ENCODE measurements at places on chromosomes 4 and X.

DNA sequence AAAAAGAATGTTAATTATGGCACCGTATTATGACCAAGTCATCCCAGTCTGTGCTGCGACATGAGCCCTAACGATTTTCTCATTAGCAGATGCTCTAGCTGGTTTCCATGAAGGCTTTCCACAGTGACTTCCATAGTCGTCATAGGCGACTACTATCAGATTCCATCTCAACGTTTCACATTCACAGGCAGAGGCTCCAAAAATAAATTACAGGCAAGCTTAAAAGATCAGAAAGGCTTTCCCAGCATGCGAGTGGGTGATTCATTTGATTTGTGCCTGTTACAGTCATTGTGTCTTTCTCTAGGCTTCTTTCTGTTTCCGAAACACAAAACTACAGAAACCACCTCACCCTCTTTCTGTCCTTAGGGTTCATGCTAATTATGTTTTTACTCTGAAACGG lies 43.2 kb downstream of the PALLD start:
- no peak for DNase-seq

GRCh38 chr4:153771046-153771445 lies 11.2 kb upstream of the RNF175 start:
- DNase-seq, result no peak

DNA sequence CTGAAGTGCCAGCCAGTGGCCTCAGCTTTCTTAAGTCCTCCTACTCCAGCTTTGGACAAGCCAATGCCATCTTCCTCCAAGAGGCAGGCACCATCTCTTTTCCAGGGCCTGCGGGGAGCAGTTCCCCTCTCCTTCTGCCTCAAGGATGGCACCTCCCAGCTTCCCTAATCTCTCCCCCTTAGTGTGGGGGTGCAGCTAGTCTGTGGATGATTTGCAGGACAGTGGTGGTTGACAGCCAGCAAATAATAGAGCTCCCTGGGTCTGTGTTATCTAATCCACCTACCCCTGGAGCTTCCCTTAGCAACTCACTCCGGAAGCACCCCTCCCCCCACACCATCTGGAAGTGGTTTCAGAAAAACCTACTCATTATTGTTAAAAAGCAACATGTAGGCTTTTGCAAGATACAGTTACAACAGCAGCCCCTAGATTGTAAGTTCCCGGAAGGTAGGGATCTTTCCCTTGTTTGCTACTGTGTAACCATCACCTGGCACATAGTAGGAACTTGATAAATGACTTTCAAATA lies 247.1 kb downstream of the BCOR start:
- no peak for DNase-seq

GRCh38 chrX:12978205-12979025 lies 3.5 kb downstream of the TMSB4X start:
- DNase-seq, result peak; percentile 57

- DNase-seq, result no peak
These were observed 135.0 kb downstream of the GPC3 start for GRCh38 chrX:133850399-133850798.

GRCh38 chrX:133646719-133647116 lies 231.4 kb upstream of the GPC4 start:
- no peak for DNase-seq

- no peak for DNase-seq
These were observed 388.0 kb upstream of the GALNT7 start for GRCh38 chr4:172780566-172781081.

- DNase-seq, result no peak
These were observed 113.8 kb downstream of the PCDH19 start for GRCh38 chrX:100296183-100296753.

DNA sequence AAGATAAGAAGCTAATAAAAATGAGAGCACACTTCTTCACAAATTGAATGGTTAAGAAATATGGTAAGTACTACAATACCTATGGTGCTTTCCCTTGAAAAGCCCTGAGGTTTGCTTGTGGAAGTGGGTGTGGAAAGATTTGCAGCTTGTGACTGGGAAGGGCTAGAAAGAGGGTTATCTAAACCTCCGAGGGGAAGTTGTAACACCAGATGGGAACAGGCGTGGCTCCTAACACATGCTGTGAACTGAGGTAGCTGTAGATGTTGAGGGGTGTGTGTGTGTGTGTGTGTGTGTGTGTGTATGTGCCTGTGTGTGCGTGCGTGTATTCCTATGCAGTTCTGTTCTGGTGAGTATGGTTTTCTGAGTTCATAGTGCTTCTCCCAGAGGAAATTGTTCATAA lies 21.5 kb downstream of the FRMPD4 start:
- DNase-seq, result no peak

DNA sequence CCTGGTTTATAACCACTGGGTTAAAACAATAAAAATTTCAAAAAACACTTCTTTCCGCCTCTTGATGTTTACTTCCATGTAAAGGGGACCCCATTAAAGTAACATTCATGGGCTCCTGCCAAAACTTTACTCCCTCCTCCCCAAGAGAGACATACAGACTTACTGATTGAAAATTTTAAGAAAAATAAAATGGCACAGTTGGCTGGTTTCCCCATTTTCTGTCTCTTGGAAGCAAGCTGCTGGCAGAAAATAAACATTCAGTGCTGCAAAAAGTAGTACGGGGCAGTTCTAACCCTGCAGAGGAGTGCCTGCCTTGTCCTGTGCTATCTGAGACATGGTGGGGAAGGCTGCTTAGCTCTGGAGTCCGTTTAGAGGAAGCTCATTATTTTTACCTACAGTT lies 187.3 kb upstream of the INTU start:
- no peak for DNase-seq

DNA sequence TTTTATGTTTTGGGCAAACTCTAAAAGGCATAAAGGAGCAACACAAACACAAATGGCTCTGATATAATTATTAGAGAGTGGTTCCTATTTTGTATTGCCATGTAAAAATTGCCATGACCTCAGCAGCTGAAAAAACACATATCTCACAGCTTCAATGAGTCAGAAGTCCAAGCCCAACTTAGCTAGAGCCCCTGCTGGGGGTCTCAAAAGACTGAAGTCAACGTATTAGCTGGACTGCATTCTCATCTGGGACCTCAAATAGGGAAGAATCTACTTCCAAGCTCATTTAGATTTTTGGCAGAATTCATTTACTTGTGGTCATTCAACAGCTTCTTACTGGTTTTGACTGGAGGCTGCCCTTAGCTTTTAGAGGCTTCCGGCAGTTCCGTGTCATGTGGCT lies 47.4 kb downstream of the FREM3 start:
- DNase-seq, result no peak

GRCh38 chr4:107747748-107748486 lies 27.9 kb upstream of the PAPSS1 start:
- DNase-seq, result no peak

GRCh38 chrX:13013363-13014110 lies 30.9 kb downstream of the FAM9C start:
- DNase-seq, result no peak

GRCh38 chr4:4864940-4865704 lies 5.7 kb downstream of the MSX1 start:
- no peak for DNase-seq

DNA sequence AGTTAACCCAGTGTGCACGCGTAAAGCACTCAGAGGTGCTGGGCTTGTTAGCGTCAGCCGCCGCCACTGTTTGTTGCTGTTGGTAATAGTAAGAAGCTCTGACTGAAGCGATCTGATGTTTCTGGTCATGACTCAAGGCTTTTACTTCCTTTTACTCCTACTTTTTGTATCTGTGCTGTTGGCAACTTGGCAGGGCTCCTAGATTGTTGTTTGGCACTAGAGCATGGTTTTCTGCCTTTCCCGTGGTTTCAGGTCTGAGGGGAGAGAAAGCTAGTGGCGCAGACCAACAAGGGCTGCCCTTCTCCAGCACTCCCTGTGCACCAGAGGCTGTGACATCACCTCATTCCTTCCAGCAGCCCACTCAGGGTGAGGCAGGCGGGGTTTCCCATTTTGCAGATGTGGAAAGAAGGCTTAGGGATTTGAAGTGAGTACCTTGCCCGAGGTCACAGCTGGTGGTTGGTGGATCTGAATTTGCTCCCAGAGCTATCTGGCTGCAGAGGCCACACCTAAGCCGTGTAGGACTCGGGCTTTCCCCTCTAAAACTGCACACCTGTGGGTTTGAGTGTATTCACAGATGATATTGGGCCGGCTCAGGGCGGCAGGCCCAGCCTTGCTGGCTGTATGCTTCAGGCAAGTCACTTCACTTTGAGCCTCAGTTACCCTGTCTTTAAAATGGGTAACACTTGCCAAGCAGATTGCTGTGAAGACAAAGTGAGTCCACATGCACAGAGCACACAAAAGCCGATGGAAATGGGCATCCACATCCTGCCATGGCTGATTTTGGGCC lies 51.2 kb upstream of the TADA2B start:
- no peak for DNase-seq

DNA sequence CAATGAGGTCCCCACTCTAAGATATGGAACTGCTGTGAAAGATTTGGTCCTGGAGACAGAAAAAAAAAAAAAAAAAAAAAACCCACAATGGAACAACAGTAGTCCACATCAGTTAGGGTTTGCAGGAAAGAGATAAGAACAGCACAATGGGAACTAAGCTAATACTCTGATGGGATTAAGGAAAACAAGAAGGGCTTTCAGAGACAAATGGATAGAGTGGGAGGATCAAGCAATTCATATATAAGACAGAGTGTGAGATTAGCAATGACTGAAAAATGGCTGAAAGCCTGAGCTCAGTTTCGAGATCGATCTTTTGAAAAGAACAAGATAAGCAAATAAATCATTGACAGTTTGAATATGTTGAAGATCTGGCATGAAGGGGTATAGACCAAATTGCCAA lies 188.4 kb upstream of the TRPC5 start:
- no peak for DNase-seq

DNA sequence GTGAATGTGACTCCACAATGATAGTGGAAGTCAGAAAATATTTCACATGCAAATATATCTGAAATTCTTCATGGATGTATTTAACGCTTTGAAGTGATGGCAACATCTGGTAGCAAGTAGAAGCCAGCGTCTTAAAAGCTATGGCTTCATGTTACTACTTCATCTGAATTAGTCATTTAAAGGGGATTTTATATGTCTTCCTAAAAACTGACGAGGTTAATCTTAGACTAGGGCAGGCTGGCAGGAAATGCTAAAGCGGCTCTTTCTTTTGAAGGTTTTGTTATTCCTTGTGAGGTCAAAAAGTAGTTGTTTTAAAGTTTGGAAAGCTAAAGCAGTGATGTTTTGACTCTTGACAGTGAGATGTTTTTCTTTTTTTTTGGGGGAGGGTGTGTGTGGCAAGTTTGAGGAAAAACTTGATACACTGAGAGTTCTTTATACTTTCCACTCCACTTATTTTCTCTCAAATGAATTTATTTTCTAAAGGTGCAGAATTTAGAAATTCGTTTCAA lies 22.6 kb downstream of the PLS3 start:
- no peak for DNase-seq

GRCh38 chr4:804804-805203 lies 21.1 kb downstream of the CPLX1 start:
- DNase-seq, result no peak

GRCh38 chr4:150680651-150681050 lies 98.7 kb downstream of the MAB21L2 start:
- DNase-seq, result no peak

GRCh38 chrX:22366906-22367305 lies 94.2 kb downstream of the CBLL2 start:
- DNase-seq, result no peak

- DNase-seq, result no peak
These were observed 62.1 kb downstream of the TBL1X start for GRCh38 chrX:9526965-9527364.

DNA sequence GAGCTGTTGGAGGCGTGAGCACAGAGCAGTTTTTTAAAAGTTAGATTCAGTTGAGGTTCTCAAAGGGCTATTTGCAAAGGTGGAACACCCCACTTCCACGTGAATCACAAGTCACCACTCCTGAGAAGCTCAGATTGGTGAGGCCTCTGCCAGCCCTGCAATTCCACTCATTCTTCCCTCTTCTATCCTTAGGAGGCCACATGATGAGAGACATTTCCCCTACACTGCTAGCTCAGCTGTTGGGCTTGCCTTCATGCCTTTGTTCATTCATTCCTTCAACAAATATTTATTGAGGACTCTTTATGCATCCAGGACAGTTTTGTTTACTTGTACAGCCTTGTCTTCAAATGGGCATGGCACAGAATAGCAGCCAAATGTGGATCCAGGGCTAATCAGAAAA lies 3.7 kb downstream of the SRPX2 start:
- DNase-seq, result no peak

- DNase-seq, result peak; percentile 26
These were observed 26.8 kb downstream of the PRPS1 start for GRCh38 chrX:107654872-107655761.

GRCh38 chr4:110681381-110681780 lies 58.5 kb upstream of the PITX2 start:
- DNase-seq, result no peak

DNA sequence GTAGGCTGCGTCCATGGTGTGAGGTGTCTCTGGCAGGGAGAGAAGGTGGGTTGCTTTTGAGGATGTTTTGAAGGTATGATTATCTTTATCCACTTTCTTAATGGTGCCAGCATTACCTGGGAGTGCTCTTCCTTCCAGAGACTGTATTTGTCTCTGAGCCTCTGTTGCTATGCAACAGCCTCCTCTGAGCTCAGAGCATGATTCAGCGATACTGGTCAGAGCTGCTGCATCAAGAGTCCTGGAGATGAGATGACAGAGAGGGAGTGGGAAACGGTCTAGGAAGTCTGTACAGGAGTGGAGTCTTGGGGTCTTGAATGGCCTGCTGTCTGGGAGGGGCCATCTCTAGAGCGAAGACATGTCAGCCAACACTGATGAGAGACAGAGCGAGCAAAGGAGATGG lies 104.4 kb upstream of the RAB40AL start:
- DNase-seq, result no peak

DNA sequence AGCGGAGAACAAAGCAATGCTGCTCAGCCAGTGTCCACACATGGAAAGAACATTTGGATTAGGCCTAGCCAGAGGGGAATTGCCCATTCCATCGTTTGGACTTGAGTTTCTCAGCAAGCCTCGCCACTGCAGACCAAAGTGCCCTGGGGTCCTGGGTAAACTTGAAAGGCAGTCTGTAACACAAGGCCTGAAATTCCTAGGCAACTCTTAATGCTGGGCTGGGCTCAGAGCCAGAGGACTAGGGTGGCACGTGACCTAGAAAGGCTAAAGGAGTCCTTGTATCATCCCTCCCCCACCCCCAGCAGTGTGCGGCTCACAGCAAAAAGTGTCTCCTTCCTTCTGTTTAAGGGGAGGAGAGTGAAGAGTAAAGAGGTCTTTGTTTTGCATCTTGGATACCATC lies 210.4 kb upstream of the ARX start:
- DNase-seq, result no peak

DNA sequence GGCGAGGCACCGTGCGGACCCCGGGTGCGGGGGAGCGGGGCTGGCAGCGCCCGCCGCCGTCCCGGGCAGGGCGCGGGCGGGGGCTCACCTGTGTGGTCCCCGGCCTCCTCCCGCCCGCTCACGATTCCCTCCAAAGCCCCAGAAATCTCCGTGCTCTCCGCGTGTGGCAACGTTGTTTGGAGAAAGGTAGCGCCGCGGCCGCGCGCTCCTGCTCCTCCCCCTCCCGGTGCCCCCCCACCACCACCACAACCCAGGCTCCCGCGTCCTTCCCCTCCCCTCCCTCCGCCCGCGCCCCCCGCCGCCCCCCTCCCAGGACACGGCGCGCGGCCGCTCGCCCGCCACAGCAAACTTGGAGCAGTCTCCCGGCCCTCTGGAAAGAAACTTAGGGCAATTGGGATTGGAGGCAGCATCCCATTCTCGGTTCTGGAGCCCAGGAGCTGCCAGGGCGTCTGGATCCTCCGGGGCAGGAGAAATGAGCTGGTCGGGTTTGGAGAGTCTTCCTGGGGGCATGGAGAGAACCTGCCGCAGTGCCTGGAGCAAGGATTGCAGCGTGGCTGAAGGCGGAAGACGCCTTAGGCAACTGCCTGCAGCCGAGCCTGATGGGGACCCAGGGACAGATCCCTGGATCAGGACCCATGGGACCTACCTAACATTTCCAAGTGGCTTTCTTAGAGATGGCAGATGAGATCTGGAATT lies 855 bp downstream of the KLF3 start:
- DNase-seq, result no peak
